ENCODE measurements at places on chromosomes 6 and 20.

DNA sequence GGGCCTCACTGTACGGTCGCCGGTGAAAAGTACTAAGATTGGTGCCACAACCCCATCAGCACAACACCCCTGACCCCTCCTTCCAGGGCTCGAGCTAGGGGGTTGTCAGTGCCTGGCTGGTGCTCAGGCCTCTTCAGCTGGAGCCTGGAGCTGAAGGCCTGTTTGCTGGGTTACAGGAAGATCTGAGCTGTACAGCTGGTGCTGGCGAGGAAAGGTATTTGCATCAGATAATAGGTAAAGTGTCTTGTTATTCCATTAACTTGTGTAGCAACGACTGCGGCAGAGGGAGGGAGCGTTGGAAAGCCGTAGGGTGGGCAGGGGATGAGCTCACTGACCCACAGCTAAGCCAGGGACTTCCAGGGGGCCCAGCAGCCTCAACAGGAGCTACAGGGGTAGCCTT lies 15.8 kb upstream of the SIRPA start:
- DNase-seq = peak; percentile 97

DNA sequence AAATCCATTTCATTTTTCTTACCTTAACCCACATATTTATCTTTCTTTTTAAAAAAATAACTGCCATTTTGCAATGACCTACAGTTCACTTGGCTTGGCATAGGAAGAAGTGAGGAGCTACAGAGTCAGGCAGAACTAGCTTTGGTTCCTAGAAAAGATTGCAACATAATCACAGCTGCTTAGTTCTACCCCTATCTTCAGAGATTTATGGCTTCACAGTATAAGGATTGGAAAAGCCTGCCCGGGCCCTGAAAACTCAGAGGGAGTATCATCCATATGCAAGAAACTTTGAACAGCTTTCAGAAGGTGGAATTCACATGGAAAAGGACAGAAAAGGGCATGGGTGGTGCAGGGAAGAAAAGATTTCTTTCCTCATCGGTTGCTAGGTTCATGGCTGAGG lies 774.3 kb upstream of the CHD6 start:
- no peak for DNase-seq

DNA sequence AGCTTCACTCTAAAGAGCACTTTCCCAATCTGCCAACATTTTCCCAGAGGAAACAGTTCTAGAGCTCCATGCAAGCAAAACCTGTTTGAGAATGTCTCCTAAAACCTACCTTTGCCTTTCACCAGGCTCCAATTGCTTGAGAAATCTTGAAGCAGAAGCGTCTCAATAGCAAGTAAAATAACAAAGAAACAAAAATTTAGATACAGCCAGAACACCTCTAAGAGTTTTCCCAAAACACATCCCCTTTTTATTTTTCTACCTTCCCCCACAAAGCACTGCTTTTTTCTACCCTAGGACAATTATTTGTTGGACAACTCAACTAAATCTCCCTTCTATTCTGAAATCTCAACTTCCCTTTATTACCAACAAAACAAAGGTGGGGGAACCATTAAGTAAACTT lies 3.6 kb downstream of the VGLL2 start:
- no peak for DNase-seq

GRCh38 chr6:159038914-159039884 lies 5.6 kb downstream of the TAGAP start:
- DNase-seq = no peak

DNA sequence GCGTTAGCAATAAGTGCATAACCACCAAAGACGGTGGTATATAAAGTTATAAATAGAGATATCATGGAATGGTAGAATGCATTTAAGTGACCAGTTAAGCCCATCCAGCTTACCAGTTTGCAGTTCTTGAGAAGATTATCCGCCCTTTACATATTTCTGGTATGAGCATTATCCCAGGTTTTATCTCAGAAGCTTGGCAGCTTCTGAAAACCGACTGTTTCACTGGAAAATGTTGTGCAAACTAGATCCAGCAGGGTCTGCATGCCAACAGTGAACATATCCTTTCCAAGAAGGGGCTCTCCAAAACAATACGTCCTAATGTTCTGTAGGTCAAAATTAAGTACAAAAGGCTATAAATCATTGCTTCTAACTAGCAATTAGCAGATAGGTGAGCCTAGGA lies 29.5 kb upstream of the SHLD1 start:
- no peak for DNase-seq

GRCh38 chr6:47061309-47062300 lies 19.5 kb upstream of the ADGRF1 start:
- DNase-seq = no peak
